Brain (organoid and tissue), 16 donors: ENCODE measurements at places on chromosomes 5 and 9. TPM values are rescaled to one million over a fixed set of nuclear protein-coding genes. Genes with fewer than 3 reads are reported as not detected.

The ANKRD31 gene
- not detected for polyA plus RNA-seq

The FGF1 gene
- polyA plus RNA-seq: 58.0 TPM

The SLCO4C1 gene
- polyA plus RNA-seq: 0.12 TPM

The CDX1 gene
- not detected for polyA plus RNA-seq

The MCTP1 gene
- polyA plus RNA-seq: 1.6 TPM

The ADAMTS12 gene
- polyA plus RNA-seq: 0.24 TPM

The ANKRD18A gene
- polyA plus RNA-seq: 2.0 TPM

The DNM1 gene
- polyA plus RNA-seq: 191 TPM

The CDHR2 gene
- 0.29 TPM for polyA plus RNA-seq

The PNPLA7 gene
- polyA plus RNA-seq: 4.3 TPM

The CBY3 gene
- polyA plus RNA-seq: not detected

The ARID3C gene
- not detected for polyA plus RNA-seq

The EIF4E1B gene
- polyA plus RNA-seq: 0.81 TPM

The CDH18 gene
- 2.7 TPM for polyA plus RNA-seq

The ARPC5L gene
- polyA plus RNA-seq: 69.8 TPM

The EFNA5 gene
- polyA plus RNA-seq: 2.0 TPM

The GRM6 gene
- not detected for polyA plus RNA-seq

The PTPRD gene
- 15.2 TPM for polyA plus RNA-seq

The PCDHGA6 gene
- polyA plus RNA-seq: 2.4 TPM
